ENCODE measurements at places on chromosomes 3 and 15. TPM values are rescaled to one million over a fixed set of nuclear protein-coding genes. Genes with fewer than 3 reads are reported as not detected.

The HCN4 gene
- total RNA-seq: not detected

The CELF6 gene
- under 0.01 TPM for total RNA-seq

The POTEB3 gene
- not detected for total RNA-seq

The ZNF710 gene
- 11.6 TPM for total RNA-seq

The CIDEC gene
- total RNA-seq: not detected

The NPAP1 gene
- total RNA-seq: not detected

The IQCH gene
- total RNA-seq: 1.9 TPM

The ISLR2 gene
- total RNA-seq: 0.72 TPM

The IL17RB gene
- total RNA-seq: not detected

The GABRG3 gene
- total RNA-seq: not detected

The CAMP gene
- not detected for total RNA-seq

The CKMT1B gene
- not detected for total RNA-seq

The PRKCD gene
- 4.2 TPM for total RNA-seq

The STARD9 gene
- 10.6 TPM for total RNA-seq

The LDHAL6B gene
- not detected for total RNA-seq

The RTP1 gene
- not detected for total RNA-seq

The PLXNA1 gene
- 98.0 TPM for total RNA-seq

The PRSS50 gene
- not detected for total RNA-seq

The MGA gene
- 29.1 TPM for total RNA-seq

The RNF13 gene
- total RNA-seq: 53.8 TPM

All from placental pericyte (primary cell).